Activated effector memory CD4-positive, alpha-beta T cell treated with Interleukin-2 at 50 U/mL for 16 hours (primary cell): ENCODE measurements at places on chromosomes 6 and 20.
A peak's percentile ranks its signal among the peaks of the same experiment; 100 is the strongest.

DNA sequence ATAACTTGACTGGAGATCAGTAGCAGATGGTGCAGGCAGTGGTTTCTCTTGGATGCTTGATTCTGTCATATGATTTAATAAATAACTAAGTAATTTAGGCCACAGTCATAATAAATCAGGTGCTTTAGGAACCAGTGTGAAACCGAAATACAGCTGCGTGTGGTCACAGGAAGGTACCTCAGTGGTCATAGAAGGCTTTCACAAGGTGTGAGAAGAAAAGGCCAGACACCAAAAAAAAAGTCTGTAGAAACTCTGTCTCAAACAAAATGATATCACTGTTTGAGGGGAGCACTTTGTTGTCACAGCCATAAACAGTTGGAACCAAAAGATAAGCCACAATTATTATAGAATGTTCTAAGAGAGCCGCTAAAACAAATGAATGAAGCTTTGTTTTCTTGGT, 56.5 kb downstream of the ARMC2 start:
- DNase-seq: no peak

DNA sequence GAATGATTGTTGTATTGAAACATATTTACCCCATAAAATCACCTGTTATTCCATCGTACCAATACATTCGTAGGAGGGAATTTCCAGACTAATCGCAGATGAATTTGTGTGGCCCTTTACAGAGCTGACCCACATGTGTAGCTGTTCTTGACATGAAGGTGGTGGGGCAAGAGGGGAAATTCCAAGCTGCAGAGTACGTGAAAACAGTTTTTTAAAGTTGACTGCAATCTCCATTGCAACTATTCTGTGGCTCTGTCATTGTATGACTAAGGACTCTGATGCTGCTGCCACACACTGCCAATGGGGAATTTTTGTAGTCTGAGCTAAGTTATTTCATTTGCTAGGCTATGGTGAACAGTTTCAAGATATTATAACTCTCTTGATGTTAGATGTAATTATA, 46.4 kb upstream of the ADTRP start:
- DNase-seq: no peak

DNA sequence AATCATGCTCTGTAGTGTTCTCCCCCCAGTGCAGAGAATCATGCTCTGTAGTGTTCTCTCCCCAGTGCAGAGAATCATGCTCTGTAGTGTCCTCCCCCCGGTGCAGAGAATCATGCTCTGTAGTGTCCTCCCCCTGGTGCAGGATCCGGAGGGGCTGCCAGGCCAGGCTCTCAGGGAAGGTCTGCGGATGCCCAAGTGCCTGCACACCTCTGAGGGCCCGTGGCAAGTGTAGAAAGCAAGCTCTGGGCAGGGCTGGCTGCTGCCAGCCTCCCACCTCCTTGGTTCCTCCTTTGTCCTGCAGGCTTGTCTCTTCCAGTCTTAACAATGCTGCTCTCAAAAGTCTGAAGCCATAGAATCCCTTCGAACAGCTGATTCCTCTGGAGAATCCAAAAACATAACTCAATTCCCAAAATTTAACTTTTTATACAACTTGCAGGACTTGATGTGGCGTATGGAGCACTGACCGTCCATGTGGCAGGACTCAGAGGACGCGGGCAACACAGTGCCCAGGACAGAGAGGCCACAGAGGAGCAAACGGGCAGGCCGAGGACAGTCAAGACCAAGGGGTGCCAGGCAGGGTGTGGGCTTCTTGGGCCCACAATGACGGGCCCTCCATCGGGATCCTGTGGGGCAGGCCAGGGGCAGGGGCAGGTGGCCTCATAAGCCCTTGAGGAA, 44.6 kb upstream of the BHLHE23 start:
- DNase-seq: no peak

DNA sequence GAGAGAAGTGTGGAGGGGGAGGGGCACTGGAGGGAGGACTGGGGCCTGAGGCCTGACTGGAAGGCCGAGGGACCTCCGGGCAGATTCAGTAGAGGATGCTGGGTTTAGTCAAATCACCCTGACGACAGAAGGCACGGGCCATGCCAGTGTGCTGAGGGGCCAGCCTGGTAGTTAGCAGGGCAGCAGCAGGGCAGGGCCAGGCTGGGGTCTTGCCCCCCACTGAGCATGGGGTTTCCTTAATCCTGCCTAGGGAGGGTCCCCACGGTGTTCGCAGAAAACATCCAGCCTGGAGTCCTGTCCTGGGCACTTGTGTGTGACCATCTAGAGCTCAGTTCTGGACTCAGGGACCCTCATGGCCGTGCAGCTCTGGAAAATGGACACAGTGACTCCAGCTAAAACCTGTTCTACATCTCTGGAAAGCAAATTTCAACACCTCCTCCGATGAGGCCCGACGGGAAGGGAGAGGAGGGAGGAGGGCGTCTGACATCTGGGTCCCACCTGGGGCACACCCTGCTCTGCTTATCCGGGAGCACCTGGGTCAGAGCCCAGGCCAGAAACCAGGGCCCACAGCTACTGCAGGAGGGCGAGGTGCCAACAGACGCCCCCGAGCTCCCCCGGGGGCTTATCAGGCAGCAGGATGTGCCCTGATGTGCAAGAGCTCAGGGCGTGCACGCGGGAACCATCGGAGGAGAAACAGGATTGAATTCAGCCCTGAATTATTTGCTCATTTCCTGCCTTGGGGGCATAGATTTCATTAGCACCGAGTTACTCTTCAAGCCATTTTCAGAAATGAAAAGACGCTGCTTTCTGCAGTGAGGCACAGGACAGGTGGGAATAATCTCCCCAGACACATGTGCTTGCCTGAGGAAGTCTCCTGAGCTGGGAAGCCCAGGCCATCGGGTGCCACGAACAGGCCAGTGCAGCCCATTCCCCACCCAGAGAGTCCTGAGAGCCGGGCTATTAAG, 78.0 kb upstream of the MPC1 start:
- DNase-seq: no peak

DNA sequence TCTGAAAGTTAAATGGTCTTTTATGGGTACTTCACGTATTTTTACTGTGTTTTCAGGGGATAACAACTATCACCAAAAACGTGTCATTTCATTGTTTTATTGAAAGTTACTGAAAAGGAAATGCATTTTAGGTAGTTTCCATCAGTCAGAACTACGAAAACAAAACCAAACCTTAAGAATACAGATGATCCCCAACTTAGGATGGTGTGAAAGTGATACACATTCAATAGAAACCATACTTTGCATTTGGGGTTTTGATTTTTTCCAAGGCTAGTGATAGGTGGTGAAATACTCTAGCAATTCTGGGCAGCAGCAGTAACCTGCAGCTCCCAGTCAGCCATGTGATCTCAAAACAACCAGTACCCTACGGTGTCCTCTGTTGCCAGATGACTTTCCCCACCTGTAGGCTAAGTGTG, 25.9 kb upstream of the EFHC1 start:
- DNase-seq: no peak

GRCh38 chr20:44644667-44645131, 6.8 kb downstream of the ADA start:
- DNase-seq: peak; percentile 34

DNA sequence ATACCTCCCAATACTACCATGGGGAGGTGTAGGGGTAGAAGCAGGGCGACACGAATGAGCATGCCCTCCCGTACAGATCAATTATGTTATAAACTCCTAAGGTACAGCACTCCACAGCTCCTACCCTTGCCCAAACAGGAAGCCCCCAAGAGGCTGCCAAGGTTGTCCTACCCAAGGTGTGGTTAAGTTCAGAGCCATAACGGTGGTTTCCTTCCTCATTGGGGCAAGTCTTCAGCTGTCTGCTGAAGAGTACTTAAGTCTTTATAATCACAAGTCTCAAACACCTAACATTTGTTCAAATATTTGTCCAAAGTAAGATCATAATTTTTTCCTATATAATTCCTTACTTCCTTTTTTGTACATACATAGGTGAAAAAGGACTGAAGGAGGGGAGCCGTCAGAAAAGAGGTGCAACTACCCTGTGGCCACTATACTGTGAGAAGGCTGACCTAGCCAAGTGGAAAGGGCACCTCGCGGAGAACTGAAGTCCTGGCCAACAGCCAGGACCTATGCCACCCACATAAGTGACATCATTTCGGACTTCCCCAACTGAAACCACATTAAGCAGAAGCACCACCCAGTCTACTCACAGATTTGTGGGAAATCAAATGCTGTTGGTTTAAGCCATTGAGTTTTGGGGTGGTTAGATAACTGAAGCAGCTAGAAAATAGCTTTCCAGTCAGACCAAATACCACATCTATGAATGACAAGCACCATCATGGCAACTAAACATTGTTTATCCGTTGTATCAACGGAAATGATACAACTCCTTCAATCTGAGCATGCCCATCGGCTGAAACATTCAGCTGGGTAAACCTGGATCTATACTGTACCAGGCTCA, 2.9 kb upstream of the RAB22A start:
- DNase-seq: peak; percentile 47

- DNase-seq: peak; percentile 70
Observed at GRCh38 chr6:37048851-37049757, 43.6 kb downstream of the FGD2 start.

- DNase-seq: no peak
Observed at GRCh38 chr20:37596890-37597536, 69.3 kb upstream of the BLCAP start.

GRCh38 chr6:32223258-32224235, at the start of gene NOTCH4:
Gene NOTCH4, minus strand, starts transcription at chr6:32224067. Its CDS starts 139 bp downstream, at chr6:32223928.
- DNase-seq: no peak

DNA sequence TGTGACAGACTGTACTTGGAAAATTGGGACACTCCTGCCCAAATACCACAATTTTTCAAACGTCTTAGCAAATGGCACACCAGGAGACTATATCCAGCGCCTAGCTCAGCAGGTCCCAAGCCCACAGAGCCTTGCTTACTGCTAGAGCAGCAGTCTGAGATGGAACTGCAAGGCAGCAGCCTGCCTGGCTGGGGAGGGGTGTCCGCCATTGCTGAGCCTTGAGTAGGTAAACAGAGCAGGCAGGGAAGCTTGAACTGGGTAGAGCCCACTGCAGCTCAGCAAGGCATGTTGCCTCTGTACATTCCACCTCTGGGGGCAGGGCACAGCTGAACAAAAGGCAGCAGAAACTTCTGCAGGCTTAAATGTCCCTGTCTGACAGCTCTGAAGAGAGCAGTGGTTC, 1003.3 kb upstream of the MAP3K7 start:
- DNase-seq: no peak

- DNase-seq: no peak
Observed at GRCh38 chr6:1439349-1439748, 50.0 kb downstream of the FOXF2 start.

- DNase-seq: peak; percentile 29
Observed at GRCh38 chr6:159693894-159694545, 979 bp upstream of the SOD2 start.

DNA sequence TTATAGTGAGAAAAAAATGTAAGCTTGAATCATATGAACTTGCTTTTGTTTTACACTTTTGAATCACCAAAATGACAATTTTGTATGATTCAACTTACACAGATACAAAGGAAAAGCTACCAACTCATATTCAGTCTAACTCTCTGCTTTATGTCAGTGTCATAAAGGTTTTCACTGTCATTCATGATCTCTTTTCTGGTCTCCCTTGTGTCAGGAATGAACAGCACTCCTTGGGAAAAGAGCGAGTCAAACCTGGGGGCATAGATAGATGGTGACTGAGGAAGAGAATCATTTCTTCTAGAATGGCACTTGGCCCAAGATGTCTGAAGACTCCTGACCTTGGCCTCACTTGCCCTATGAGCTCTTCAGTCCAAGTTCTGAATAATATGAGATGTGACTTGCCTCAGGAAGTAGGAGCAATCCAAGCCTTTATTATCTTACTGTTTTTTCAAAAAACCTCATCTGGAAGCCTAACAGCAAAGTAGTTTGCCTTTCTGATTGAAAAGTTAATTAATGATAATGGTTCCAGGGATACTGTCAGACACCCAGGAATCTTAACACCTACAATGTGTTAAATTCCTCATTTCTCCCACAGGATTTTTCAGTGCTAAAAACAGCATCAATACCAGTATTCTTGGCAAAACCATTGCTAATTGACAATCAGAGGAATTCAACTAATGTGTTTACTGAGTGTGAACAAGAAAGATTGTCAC, 270.0 kb upstream of the HSF2 start:
- no peak for DNase-seq

- DNase-seq: no peak
Observed at GRCh38 chr6:142071981-142072380, 60.7 kb upstream of the GJE1 start.

- DNase-seq: no peak
Observed at GRCh38 chr20:1790386-1790785, 104.8 kb upstream of the SIRPA start.

- no peak for DNase-seq
Observed at GRCh38 chr20:6714279-6714711, 53.2 kb upstream of the BMP2 start.
